ENCODE measurements at places on chromosomes 12 and 14.

GRCh38 chr12:82448911-82449578 lies 90.7 kb downstream of the METTL25 start:
- no peak for DNase-seq

DNA sequence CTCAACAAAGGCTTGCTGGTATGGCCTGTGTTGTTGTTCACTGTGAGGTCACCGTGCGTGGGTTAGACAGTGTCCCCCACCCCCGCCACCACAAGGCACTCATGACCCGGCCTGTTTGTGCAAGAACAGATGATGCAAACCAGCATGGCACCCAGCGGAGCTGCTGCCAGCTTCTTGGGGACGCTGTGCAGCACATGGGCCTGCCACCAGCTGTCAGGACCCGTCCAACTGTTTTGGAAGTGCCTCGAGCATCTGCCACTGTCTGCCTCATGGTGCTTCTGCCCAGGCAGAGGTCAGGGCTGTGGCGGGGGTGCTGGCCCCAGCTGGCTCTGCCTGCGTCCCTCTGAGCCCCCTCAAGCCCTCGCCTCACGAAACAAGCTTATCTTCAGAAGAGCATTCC lies 1.5 kb downstream of the ASB2 start:
- no peak for DNase-seq

DNA sequence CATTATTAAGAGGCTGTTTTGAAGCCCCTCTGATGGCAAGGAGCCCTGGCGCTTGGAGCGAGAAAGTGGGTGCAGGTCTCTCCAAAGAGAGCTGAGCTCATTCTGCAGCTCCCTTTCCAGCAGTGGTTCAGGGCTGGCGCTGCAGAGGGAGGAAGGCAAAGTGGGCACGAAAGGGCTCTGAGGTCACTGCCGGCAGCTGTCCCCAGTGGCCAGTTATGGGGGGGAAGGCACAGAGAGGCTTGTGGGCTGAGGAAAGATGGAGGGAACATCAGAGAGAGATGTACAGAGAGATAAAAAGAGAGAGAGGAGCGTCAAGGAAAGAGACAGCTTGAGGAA lies 75.2 kb upstream of the TBX5 start:
- no peak for DNase-seq

- no peak for DNase-seq
Measured at GRCh38 chr14:21428930-21429329, 27.0 kb downstream of the CHD8 start.

- no peak for DNase-seq
Measured at GRCh38 chr12:12807970-12808702, 5.0 kb upstream of the DDX47 start.

DNA sequence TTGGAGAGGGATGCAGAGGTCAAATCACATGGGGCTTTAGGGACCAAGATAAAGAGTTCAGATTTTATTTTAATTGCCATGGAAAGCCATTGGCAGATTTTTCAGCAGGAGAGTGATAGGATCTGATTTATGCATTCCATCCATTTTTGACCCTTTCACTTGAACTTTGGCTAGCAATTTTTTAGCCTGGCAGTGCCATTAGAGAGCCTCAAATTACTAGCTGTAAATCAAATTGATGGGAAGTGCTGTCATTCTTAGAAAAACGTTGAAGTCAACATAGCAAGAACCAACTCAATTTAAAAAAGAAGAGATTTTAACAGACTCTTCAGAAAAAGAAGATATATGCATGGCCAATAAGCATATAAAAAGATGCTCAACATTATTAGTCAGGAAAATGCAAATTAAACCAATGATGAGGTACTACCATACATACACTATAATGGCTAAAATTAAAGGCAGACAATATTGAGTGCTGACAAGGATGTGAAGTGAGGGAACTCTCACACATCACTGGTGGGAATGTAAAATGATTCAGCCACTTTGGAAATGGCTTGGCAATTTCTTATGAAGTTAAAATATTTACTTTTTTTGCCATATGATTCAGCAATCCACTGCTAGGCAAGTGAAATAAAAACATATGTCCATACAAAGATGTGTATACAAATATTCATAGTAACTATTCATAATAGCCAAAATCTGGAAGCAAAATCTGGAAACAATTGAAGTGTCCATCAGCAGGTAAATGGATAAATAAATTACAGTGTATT lies 89.7 kb downstream of the PTCSC3 start:
- no peak for DNase-seq
